ENCODE measurements at places on chromosomes 11 and 22.

DNA sequence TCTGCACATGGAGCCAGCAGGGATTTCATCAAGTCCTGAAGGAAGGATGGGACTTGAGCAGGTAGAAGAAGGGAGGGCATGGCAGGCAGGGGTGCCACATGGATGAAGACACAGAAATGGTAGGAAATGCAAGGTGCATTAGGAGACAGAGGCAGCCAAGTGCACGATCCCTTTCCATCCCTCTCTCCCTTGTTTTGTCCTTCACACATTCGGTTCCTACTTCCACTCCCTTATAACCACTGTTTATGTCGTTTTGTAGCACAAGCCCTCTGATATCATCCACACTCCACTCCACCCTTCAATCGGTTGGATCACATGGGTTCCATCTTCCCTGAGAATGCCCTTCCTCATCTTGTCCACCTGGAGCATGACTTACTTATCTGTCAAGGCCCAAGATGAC, 35.2 kb downstream of the IFT27 start:
- no peak for DNase-seq

DNA sequence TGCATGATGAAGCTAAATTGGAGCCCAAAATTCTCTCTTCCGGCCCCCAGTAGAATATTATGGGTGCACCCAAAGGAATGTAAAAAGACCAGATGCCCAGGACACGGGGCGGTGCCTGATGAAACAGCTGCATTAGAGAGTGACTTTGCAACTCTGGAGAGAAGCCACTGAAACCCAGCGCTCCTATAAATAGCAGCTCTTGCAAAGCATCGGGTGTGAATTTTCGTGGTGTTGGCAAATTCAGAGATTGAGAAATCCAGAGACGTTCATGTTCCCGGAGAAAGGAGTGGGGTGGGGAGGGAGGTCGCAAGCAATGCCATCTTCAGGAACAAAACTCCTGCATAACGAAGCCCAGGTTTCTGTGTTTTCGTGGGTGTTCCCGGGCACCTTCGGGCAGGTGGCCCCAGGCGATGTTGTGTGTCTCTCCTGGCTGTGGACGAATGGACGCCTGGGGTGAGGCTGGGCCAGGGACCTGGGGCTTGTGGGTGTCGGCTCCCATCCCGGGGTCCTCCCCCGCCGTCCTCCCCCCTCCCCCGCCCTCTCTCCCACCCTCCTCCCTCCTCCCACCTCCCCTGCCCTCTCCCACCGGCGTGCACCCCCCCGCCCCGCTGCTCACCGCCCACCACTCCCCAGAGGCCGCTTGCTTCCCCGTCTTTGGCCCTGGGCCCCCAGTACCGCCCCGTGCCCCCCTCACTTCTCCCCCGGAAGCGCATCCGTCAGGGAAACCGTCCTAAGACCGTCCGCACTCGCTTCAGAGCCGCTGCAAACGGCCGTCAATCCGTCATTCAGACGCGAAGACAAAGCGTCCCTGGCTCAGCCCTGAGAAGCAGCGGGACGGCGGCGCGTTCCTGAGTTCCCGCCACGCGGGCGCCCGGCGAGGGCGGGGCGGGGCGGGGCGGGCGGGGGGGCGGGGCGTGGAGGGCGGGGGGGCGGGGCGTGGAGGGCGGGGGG, 26.7 kb upstream of the TOLLIP start:
- DNase-seq, result peak; percentile 28

DNA sequence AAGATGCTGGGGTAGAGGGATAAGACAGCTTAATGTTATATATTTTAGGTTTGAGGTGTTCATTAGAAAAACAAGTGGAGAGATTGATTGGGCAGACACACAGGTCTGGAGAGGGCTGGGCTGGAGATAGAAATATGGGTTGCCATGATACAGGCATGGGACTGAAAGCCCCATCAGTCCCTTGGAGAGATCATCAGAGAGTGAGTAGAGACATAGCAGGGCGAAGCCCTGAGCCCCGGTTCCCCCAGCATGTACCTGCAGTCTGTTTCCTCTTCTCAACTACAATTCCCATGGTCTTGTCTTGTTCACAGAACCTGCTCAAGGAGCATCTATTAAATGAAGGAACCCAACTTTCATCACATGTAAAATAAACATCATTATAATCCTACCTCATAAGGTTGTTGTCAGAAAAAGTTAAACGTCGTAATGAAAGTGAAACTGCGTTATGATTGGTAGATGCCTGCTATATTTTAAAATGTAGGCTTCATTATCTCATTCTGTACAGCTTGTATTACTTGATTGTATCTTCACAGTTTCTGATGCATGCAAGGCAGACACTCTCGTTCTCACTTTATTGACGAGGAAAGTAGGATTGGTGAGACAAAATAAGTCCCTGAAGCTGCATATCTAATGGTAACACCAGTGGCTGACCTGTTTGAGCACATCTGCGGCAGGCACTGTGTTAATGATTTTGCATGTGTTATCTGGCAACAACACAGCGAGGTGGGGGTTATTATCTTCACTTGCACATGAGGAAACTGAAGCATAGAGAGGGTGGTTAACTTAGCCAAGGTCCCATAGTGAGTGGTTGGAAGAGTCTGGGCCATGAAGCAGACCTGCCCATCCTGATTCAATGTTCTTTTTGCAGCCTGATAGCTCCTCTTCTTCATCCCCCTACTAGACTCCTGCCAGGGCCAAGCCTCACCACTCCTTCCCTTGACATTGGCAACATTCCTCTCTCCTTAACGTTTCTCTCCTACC, 63.5 kb downstream of the ENDOD1 start:
- DNase-seq, result no peak

GRCh38 chr11:72762641-72763304, 10.6 kb upstream of the ARAP1 start:
- no peak for DNase-seq

- no peak for DNase-seq
Observed at GRCh38 chr11:199782-200181, 6.9 kb downstream of the SCGB1C1 start.

- no peak for DNase-seq
Observed at GRCh38 chr11:35106595-35106994, 32.4 kb upstream of the CD44 start.

DNA sequence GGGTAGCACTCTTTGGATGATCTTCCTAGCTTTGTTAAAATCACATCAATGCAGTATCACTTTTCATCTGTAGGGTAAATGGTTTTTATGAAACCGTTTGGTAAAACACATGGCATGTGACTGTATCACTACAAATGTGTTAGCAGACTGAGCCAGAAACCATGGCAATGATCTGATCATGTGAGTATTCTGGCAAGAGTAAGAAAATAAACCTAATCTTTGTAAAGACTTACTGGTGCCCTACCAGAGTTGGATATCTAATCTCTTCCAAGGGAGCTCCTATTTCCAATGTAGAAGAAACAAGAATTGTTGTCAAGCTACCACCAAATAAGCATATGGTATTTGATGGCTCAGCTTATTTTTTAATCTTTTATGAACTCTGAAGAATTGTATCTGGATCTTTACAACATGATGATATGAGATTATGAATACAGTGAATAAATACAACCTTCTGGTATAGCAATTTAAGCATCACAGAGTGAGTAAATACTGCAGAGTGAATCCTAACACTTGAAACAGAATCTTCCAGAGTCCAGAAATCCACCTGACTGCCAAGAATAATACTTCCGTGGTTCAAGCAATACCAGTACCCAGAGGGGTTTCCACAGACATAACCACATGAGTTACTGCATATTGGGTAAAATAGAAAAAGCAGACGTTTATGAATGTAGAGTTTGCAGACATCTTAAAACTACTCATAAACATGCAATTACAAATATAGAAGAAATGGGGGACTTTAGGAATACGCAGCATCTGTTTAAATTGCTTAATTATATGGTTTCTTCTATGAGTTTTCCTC, 238.8 kb downstream of the TTC28 start:
- no peak for DNase-seq

- no peak for DNase-seq
Observed at GRCh38 chr22:24115247-24116207, 65.8 kb upstream of the SUSD2 start.

DNA sequence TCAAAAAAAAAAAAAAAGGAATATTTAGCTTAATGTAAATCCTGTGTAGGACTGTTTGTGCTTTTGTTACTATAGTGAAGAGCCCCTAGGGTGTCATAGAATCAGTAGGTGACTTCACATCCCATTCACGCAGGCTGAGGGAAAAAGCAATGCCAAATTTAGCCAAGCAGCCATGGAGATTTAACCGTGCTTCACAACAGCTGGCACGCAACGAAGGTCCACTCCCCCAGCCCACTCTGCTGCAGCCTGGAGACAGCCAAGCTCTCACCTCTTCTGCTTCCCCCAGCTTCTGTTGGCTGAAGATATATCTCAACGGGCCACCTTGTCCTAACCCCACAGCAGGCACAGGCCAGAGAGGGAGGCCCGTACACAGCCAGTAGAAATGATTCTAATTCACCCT, 78.8 kb upstream of the BID start:
- no peak for DNase-seq

DNA sequence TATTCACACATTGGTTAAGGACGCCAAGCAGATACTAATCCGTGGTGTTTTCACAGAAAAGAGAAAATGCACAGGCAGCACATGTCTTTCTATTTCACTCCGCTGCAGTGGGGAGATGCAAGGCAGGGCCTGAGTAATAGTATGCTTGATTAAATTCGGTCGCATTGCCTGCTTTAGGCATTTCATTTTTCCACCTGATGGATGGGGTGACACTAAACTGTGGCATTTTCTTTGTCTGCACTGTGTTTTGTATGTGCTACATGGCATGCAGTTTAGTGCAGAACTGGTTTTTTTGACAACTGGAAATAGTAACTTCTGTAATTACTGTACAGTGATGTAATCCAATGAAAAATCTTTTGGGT, 94.9 kb downstream of the SLC17A6 start:
- no peak for DNase-seq

GRCh38 chr22:50180727-50181521, 4.8 kb upstream of the TRABD start:
- DNase-seq, result no peak

GRCh38 chr22:36419912-36420882, 32.4 kb upstream of the MYH9 start:
- DNase-seq, result no peak

- DNase-seq, result no peak
Observed at GRCh38 chr11:35036639-35037038, 102.3 kb upstream of the CD44 start.

DNA sequence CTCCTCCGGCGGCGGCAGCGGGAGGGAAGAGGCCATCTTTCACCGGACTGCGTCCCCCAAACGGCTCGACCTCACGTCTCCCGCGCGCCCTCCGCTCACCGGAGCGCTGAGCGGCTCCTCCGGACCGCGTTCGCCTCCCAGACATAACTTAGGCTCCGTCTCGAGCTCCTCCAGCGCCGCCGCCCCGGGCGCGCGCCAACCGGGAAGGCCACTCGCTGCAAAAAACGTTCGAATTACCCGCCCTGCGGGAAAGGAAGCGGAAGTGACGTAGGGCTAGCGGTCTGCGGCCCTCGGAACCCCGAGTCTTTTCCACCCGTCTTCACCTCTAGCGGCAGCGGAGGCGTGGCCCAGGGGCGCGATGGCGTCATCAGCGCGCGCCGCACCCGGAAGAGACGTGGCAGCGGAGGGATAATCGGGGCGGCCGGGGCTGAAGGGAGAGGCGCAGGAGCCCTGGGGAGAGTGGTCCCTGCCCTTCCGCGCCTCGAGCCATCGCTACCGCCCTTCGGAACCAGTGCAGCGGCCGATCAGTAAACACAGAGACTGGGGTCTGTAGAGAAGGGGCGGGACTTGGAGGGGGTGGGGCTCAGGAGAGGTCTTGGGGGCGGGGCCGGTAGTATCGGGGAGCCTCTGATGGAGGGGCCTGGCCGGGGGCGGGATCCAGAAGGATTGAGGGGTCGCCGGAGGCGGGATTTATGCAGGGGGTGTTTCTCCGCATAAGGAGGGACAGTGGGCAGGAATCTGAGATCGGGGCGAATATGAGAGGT, at the start of the genes CDCA5 and ZFPL1:
Gene CDCA5, minus strand, starts transcription at position 207 of the 764 bp plus-strand sequence. Its CDS starts 62 bp downstream, at position 145.
Gene ZFPL1, plus strand, starts transcription at position 389 of the 764 bp plus-strand sequence. CDS start 477 bp downstream, outside the sequence.
- peak; percentile 98 for DNase-seq

DNA sequence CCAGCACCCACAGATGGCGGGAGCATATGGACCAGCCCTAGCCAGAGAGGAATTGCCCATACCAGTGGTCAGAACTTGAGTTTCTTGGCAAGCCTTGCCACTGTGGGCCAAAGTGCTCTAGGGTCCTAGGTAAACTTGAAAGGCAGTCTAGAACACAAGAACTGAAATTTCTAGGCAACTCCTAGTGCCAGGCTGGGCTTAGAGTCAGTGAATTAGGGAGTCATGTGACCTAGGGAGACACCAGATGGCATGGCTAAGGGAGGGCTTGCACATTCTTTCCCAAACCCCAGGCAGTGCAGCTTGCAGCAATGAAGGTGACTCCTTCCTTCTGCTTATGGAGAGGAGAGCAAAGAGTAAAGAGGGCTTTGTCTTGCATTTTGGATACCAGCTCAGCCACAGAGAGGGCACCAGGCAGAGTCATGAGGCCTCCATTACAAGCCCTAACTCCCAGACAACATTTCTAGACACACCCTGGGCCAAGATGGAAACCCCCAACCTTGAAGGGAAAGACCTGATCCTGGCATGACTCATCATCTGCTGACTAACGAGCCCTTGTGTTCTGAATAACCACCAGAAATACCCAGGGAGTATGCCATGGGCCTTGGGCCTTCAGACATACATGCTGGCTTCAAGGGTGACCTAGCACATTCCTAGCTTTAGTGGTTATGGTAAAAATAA, 19.2 kb upstream of the OR56A3 start:
- peak; percentile 35 for DNase-seq

GRCh38 chr22:37019309-37020191, at the start of the genes MPST and TST:
Gene MPST (plus strand): TSS chr22:37019742. CDS start chr22:37019837, 95 bp downstream.
Gene TST (minus strand): TSS chr22:37019447. CDS start chr22:37018732, 715 bp downstream.
- DNase-seq, result peak; percentile 58

GRCh38 chr11:76237914-76238313, 31.6 kb upstream of the WNT11 start:
- DNase-seq, result peak; percentile 37

- peak; percentile 46 for DNase-seq
Observed at GRCh38 chr22:44445731-44446130, 52.3 kb downstream of the RTL6 start.

DNA sequence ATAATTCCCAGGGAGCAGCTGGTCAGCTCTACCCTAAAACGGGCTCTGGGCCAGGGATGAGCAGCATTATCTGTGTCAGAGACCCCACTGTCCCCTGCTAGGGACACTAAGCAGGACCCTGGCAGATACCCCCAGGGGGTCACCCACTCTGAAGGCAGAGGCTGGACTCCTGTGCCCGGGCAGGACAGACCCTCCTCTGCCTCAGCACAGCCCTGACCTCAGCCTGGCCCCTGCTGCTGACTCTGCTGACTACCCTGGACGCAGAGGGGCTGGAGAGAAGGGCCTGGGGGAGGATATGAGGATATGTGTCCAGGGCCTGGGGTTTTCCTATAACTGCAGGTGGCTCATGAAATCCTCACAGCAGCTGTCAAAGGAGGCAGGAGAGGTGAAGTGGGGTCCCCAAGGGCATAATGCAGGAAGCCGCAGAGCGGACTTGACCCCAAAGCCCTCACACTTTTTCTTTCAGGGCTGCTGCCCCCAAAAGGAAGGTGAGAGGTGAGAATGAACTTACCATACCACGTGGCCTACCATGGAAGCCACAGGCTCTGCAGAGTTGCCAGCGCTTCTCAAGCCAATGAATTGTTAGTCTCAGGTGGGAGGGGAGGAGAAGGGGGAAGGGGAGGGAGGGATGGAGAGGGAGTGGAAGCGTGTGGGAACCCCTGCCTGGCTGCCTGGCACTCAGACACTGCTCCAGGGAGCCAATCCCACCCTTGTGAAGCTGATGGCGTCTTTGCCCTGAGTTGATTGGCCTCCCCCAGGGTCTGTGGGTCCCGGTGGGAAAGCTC, 76.7 kb upstream of the WNT11 start:
- DNase-seq, result no peak

Measured in PC-3 (cell line).